Mesendoderm (in vitro differentiated cells): ENCODE measurements at places on chromosomes 6 and 20.

GRCh38 chr6:29486577-29486976 is 1.2 kb downstream of the MAS1L start:
- DNase-seq: no peak

GRCh38 chr6:10425975-10426780 is 11.3 kb upstream of the TFAP2A start:
- DNase-seq: peak; percentile 84

DNA sequence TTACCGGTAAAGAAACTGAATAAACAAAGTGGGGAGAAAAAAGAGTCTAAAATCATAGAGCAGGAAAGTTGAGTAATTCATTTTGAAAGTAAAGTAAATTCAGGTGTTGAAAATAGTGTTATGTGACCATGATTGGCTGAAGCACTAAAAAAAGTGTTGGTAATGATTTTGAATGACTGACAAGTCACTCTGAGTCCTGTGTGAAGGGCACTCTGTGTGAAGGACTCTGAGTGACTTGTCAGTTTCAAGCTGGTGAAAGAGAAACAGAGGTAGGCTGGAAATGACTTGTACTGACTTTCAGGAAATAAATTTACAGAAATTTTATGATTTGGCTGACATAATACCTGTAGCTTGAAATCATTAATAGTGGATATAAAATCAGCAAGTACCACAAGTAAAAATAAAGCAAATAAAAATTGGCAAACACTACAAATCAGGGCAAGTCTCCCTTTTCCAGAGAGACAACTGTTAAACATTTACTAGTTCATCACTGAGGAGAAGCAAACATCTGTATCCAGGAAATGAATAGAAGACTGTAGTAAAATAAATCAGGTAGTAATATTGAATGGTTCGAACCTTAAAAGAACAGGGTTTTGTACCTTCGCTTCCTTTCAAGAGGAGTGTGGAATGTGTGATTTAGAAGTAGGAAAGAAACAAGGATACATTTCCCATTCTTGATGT is 630.6 kb downstream of the GRIK2 start:
- no peak for DNase-seq

DNA sequence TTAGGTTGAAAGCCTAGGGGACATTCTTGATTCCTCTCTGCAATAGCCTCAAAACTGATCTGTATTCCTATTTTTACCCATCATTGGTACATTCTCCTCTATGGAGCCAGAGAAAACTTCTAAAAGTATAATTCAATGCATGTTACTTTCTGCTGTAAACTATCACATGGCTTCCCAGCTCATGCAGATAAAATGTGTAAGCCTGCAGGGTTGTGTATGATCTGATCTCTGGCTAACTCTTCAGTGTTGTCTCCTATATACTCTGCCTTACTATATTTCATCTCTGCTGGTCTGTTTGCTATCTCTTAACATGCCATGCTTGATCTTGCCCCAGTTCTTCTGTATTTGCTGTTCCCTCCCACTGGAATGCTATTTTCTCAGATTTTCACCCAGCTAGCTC is 323.3 kb upstream of the RSPO3 start:
- DNase-seq: no peak

GRCh38 chr6:158439255-158439654 is 120.6 kb upstream of the TMEM181 start:
- DNase-seq: peak; percentile 20

- no peak for DNase-seq
Measured at GRCh38 chr6:7197747-7198146, 90.0 kb downstream of the RREB1 start.

- peak; percentile 40 for DNase-seq
Measured at GRCh38 chr20:61331543-61331942, 79.5 kb downstream of the CDH4 start.

DNA sequence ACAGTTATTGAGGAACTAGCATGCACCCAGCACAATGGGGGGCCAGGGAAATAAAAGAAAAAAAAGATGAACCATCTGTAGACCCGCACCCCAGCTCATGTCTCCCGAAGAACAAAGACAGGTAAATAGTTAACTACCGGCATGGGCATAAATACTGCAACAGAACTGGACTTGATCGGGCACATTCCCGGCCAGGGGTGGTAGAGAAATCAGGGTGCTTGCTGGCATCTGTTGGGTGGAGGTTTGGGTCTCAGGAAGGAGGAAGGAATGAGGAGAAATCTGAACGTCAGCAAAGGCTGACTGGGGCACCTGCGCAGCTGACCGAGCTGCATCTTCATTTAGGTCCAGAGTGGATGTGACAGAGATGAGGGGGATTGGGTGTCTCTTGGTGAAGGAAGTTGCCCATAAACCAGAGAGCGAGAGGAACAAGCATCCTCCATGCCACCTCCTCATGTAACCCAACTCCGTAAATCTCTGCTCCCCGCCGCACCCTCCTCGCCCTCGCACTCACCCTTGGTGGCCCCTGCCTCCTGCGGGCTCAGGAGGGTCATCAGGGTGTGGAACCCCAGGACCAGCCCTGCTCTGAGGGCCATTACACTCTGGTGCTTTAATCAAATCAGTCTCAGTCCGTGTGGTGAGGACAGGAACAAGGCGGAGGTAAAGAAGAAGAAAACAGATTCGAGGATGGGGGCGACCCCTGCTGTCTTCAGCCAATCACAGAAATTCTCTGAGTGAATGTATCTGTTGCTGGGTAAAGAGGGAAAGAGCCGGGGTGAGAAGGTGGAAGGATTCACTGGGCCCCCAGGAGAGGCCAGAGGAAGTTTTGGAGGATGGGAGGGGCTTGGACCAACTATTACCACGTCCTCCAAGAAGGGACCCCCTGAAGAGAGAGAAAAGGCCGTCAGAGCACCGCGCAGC is at the start of gene HLA-DOA:
TSS of gene HLA-DOA (minus strand) at position 648 of the 918 bp plus-strand sequence.
- DNase-seq: peak; percentile 96
